ENCODE measurements at places on chromosomes 13 and 19.
A peak's percentile ranks its signal among the peaks of the same experiment; 100 is the strongest.

DNA sequence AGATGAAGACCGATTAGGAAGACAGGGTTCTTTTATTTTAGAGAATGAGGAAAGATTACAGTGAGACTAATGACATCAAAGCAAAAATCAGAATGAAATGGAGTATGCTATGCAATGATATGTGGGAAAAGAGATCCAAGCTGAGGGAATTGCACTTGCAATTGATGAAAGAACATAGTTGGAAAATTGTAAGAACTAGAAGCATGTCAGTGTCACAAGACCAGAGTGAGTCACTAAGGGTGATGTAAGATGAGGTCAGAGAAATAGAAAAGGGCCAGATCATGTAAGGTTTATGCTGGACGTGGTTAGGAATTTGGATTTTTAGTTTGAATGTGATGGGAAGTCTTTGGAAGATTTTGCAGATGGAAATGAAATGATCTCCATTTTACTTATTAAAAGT is 1937.3 kb downstream of the OLFM4 start:
- DNase-seq, result peak; percentile 22

- DNase-seq, result no peak
Observed at GRCh38 chr19:48108997-48109782, 1.4 kb downstream of the PLA2G4C start.

GRCh38 chr19:39846678-39847486 is 703 bp upstream of the FBL start:
- DNase-seq, result no peak

- DNase-seq, result no peak
Observed at GRCh38 chr19:8210421-8211101, 1.4 kb downstream of the CERS4 start.

- no peak for DNase-seq
Observed at GRCh38 chr19:47704024-47704423, 9.2 kb upstream of the EHD2 start.

GRCh38 chr19:39138221-39139211 is 12.9 kb downstream of the PAK4 start:
- no peak for DNase-seq

Measured in RWPE1 (cell line).